ENCODE measurements at places on chromosomes 12 and 14.

DNA sequence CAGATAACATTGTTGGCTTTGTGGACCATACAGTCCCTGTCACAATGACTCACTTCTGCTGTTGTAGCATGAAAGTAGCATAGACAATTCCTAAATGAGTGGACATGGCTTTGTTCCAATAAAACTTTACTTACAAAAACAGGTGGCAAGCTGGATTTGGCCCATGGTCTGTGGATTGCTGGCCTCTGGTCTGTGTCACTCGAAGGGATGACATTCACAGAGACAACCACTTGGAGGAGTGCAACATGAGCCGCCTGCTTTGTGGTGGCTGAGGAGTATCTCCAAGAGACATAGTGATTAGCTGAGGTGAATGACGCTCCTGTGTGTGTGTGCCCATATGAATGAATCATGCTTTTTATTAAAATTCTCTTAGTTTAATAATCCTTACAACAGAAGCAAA lies 81.3 kb upstream of the NRXN3 start:
- no peak for DNase-seq

DNA sequence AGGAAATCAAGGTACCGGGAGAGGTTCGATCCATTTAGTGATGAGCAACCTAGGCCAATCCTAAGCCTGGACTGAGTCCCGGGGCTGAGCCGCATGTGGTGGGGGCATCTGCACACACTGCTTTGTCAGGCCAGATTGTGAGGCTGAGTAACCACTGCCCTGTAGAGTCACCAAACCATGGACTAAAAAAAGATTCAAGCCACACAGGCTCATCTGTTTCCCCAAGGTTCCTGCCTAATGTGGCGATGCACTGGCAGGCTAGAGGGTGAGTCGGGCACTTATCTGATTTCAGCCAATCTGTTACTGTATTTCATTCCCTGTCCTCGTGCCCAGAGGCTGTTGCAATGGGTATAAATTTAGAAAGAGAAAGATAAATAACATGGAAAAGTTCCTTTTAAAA lies 140.8 kb downstream of the TTC7B start:
- DNase-seq, result no peak

- DNase-seq, result no peak
Observed at GRCh38 chr14:60226298-60226697, 22.7 kb upstream of the PPM1A start.

- DNase-seq, result no peak
Observed at GRCh38 chr12:64064706-64065105, 157.4 kb downstream of the KICS2 start.

DNA sequence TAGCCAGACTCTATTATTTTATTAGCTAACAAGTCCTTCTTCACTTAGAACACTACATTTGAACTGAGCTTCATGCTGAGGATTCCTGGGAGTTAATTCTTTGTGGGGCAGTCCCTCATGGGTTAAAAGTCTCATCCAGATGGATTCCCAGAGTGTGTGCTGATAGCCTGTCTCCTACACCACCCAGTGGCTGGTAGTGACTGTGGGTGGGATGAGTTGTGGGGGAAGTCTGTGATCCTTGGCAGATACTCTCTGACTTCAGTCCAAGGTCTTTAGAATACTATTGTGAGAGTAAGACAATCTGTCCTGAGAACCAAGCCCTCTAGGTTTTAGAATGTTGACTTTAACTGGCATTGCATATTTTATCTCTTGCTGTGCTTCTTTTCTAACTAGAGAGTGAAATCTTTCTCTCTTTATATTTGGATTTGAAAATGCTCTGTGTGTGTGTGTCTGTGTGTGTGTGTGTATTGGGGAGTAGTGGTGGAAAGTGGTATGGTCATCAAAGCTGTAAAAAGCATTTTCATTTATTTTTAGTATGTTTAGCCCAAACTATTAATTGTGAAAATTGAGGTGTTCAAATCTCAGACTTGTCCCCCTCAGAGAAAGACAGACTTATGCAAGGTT lies 37.3 kb downstream of the AKAP6 start:
- no peak for DNase-seq

GRCh38 chr12:92554158-92555073 lies 148.4 kb upstream of the PLEKHG7 start:
- DNase-seq, result no peak

DNA sequence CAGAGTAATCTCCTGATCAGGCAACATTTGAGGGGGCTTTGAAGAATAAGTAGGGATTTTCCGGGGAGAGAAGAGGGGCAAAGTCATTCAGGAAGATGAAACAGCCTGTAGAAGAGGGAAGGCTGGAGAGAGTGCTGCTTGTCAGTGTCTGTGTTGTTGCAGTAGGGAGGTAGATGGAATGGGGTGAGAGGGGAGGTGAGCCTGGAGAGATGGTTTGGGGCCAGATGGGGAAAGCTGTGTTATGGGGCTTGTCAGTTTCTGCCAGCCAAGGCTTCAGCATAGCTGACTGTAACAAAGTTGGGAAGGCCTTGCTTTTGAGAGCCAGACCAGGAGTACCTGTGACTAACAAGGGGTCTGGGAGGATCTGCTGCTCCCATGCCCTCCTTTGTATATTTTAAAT lies 18.0 kb downstream of the BICD1 start:
- no peak for DNase-seq

GRCh38 chr14:24136684-24137528 lies 912 bp downstream of the PSME1 start:
- no peak for DNase-seq

DNA sequence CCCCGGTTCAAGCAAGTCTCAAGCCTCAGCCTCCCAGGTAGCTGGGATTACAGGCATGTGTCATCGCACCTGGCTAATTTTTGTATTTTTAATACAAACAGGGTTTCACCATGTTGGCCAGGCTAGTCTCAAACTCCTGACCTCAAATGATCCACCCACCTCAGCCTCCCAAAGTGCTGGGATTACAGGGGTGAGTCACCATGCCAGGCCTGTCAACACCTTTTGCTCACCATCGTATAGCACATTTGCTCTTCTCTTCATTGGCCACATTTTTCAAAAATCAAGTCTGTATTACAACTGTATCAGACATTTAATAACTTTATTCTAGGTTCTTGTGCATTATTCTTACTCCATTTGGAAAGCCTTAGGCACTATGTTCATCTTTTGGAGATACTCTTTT lies 50.3 kb downstream of the BCAT1 start:
- DNase-seq, result no peak

DNA sequence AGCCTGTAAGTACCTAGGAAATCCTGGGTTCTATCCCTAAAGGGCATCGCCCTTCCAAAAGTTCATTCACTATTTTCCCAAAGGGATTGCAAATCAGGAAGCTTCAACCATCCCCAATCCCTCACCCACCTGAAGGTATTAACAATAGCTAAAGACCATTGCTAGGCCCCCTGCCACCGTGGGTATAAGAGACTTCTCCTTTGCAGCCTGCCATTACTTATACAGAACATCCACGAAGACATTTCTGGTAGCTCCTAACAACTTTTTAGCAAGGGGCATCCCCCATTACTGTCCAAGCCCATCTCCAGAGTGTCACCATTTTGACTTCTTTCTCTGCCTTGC lies 384 bp upstream of the SMUG1 start:
- DNase-seq, result no peak

DNA sequence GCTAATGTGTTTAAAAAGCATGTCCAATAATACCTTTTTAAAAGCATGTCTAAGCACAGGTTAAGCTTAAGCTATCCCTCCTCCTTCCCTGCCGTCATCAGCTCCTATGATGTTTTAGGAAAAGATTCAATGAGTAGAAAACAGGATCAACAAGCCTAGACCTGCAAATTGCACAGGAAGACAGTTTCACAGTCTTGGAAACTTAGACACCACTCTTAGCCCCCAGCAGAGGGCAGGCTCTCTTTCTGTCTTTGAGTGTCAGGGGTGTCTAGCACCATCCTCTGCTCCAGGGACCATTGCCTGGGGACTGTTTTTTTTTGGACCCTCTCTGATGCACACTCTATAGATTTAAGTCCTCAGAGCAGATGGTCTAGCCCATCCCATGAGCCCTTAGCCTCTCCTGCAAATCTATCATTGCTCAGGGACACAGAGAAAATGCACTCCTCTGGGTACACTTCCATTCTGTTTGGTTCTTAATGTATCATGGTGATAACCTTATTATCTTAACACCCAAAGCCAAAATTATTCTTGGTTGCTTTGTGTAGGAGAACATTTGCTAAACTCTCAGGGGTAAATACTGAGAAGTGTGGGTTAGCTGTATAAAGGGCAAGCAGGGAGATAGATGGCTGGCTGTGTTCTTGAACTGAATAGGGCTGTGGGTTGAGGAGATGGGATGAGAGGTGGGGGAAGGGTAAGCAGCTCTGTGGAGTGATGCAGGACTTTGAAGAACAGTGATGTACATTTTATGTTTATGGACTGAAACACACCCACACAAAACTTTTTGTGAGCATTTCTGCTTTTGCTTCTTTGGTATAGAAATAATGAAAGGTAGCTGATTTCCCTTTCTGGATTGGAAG lies 259.9 kb upstream of the DDHD1 start:
- peak; percentile 6 for DNase-seq

GRCh38 chr12:99804715-99805114 lies 157.2 kb downstream of the GARIN6 start:
- DNase-seq, result no peak

DNA sequence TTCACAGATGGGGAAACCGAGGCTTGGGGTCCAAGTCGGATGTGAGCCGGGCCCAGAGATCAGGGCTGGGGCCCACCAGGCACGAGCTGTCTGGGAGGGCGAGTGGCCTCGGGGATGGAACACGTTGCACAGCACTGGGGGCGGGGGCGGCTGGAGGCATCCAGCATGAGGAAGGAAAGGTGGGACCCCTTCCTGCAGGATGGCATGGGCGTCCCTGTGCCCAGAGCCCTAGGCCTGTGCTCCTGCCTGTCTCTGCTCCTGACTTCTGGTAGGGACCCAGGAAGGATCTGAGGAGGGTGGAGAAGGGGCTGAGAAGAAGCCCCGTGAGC lies 183.4 kb downstream of the KIF26A start:
- DNase-seq, result no peak

- DNase-seq, result no peak
Observed at GRCh38 chr14:61026526-61026925, 45.5 kb downstream of the SLC38A6 start.

DNA sequence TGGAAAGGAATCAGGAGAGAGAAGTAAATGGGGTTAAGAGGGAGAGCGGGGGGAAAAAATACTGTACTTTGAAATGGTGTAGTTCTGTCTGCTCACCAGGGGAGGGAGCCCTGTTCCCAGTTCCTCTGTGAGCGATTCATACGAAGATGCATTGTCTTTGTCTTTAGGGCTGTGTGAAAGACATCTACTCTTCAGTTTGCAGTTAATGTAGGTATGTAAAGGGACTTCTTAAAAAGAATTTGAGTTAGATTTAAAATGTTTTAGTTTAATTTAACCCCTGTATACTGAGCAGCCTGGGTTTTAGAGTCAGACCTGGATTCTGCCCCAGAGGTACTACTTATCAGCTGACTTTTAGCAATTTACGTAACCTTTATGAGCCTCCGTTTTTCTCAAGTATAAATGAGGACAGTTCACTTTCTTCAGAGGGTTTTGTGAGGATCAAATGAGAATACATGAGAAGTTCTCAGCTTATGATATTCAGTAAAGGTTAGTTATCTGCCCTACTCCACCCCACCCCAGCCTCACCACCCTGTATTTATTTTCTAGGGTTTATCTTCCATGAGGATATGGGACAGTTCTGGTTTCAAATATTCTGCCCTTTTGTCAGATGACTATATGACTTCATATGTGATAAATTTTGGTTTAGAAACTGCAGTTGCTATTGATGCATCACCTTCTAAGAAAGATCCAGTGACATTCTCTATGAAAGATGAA lies 82.5 kb upstream of the EVL start:
- peak; percentile 79 for DNase-seq

DNA sequence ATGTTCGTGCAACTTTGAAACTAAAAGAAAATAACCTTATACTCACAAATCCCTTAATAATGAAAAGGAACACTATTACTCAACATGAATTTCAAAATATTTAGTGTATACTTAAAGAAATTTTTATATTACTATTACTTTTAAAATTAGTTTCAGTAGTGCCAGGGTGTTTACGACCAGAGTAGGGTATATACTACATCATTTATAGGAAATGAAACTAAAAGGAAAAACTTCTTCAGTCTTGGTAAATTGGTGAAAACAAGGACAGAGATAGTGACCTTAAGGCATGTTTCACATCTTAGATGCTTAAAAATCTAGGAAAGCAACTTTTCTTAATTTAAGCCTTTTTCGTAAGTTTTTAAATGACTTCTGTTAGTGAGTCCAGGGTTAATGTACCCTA lies 4.5 kb downstream of the USP15 start:
- DNase-seq, result no peak

DNA sequence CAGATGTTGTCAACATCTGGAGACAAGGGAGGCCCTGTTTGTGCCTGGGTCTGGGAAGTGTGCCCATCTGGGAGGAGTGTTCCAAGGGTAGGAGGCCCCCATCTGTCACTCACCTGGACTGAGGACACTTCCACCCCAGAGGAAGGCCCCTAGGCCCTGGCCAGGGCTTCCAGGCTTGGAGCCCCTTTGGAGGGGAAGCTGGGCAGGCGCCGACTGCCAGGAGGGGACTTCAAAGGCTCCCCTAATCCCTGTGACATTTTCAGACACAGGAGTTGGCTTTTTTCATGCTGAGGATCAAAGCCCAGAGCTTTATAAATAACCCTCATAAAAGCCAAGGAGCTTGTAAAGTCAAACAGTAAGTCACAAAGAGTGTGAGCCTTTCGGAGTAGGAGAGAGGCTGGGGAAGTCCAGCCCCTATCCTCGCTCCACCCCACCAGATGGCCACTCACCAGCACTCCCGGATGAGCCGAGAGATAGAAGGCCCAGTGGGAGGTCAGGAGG lies 17.6 kb upstream of the FAM222A start:
- DNase-seq, result no peak

GRCh38 chr12:130965214-130965613 lies 11.5 kb downstream of the ADGRD1 start:
- no peak for DNase-seq

GRCh38 chr12:15754233-15754632 lies 35.0 kb downstream of the EPS8 start:
- no peak for DNase-seq

DNA sequence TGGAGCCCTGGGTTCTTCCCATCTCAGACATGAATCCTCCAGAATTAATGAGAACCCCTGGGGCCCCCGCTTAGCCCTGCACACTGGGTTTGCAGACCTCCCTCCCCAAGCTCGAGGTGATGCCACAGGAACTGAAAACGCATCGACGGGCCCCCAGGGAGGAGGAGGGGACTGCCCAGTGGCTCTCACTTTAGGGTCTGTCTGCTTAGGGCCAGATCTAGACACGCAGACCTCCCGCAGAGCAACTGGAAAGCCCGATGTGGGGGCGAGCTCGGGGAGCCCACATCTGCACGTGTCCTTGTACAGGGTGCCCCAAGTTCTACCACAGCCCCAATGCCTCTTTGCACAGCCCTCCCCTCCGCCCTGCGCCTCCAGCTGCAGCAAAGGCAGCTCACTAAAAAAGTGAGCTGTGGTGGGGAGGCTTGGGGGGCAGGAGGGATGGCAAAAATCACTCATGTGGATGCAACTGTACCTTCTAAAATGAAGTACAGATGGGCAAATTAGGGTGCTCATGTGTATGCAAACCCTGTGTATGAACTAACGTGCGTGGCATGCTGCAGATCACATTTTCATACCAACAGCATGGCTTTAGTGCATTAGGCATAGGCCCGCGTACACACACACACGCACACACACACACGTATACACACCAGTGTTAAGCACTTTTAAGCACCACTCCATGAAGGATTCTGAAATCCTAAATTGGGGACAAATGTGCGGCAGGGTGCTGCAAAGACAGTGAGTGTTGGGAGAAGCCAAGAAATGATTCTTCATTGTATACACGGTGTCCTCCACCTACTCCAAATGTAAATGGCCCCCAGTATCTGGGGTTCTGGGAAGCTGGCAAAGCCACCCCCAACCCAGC lies 99.9 kb upstream of the MAP1LC3B2 start:
- DNase-seq, result no peak
